Fibroblast of lung (primary cell): ENCODE measurements at places on chromosomes 12 and 14. TPM values are rescaled to one million over a fixed set of nuclear protein-coding genes. Genes with fewer than 3 reads are reported as not detected.

Gene OR10P1
- total RNA-seq: not detected in 2 replicates

Gene NXPH4
- total RNA-seq: 0.50 and 1.0 TPM in 2 replicates

Gene HAL
- total RNA-seq: 0.17 TPM in 1 of 2 replicates, not detected in the other

Gene PCED1B
- 0.26 and 0.33 TPM in 2 replicates for total RNA-seq

Gene SLC7A7
- 5.1 and 6.3 TPM in 2 replicates for total RNA-seq

Gene KLRC1
- total RNA-seq: under 0.01 TPM in 1 of 2 replicates, not detected in the other

Gene ASCL4
- total RNA-seq: not detected in 2 replicates

Gene EXD2
- 21.1 and 27.7 TPM in 2 replicates for total RNA-seq

Gene C1QL4
- total RNA-seq: 0.17 TPM in 1 of 2 replicates, not detected in the other
